ENCODE measurements at places on chromosomes 4 and X.
A peak's percentile ranks its signal among the peaks of the same experiment; 100 is the strongest.

DNA sequence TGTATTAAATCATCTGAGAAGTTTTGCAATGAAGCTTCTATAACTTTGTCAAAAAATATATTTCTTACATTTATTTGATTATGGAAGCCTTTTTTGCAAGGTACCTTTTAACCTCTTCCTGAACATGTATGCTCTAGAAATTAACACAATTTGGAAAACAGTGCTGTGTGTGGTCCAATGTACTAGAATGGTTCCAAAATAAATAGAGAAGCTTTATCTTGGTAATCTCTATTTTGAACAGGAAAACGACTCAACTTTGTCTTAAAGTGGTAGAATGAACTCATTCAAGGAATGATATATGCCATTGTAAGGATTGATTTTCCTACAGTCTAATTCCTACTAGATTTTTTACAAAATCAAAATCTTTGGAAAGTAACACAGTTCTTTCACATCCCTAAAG is 248.5 kb downstream of the UNC5C start:
- DNase-seq: no peak

- DNase-seq: peak; percentile 32
These were observed 22.7 kb downstream of the ADD1 start for GRCh38 chr4:2866160-2866861.

DNA sequence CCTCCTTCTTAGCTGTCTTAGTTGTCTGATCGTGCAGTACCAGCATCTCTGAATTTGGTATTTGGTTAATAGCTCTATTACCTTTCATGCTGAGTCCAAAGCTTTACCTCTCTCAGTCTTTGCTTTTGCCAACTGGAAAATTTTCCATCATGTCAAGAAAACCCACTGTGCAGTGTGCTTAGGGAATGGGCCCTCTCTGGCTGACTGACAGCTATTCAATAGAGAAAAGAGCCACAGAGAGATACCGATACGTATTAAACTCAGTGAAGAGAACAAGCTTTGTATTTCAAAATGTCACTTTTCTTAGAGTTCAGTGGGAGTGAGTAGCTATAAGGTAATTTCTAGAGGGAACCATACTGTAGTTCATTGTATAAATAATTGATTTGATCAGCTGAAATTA is 1507.1 kb downstream of the C4orf33 start:
- DNase-seq: no peak

DNA sequence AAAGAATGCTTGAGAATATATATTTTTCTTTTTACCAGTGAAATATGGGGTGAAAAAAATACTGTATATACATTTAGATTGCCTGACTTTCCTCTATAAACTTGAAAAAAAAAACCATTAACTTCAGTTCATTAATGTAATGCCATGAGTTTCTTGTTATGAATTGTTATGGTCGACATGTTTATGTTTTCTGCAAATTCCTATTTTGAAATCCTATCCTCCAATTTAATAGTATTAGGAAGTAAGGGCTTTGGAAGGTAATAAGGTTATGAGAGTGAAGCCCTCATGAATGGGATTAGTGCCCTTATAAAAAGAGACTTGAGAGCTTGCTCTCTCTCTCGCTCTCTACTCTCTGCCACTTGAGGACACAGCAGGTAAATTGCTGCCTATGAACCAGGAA is 211.4 kb downstream of the LDB2 start:
- no peak for DNase-seq

DNA sequence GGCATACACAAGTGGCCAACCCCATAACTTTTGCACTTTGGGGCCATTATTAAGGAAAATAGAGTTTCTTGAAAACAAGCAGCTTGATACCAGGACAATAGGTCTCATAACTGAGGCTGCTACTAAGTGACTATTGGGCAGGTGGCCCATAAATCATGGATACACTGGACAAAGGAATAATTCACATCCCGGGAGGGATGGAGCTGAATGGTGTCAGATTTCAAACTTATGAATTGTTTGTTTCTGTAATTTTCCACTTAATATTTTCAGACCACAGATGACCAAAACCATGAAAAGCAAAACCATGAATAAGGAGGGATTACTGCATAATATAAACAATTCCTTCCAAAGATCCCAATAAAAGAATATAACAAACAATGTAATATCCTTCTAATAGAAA is 114.4 kb downstream of the WDFY3 start:
- DNase-seq: no peak

GRCh38 chr4:151193414-151193813 is 83.5 kb upstream of the PRSS48 start:
- no peak for DNase-seq

DNA sequence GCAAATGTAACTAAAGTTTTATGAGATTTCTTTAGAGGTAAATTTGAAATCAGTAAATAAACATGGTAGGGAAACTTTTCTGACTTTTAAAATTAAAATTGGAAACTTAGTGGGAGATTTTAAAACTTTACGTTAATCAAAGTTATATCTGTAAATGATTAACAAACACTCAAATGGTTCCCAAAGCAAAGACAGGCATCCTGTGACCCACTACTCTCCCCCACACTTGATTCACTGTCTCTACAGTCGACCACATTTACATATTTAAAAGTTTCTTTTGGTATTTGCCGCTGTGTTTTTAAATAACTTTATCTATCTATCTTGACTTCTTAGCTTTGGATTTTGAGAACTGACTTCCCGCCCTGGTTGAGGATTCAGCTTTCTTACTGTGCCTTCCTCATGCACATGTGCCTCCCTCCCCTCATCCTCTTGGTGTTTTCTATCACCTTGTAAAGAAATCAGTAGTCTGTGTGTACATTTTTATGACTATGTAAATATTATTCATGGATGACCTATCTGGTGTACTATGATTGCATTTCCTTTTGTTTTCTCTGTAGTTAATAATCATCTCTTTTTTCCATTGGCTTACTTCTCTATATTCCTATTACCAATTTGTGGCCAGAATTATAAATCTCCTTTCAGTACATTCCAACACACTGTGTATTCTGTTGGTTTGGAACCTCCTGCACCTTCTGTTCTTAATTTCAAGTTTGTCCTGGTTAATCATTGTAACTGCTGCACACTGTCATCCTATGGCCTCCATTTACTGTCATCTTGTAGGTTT is 72.6 kb downstream of the WWC2 start:
- no peak for DNase-seq

DNA sequence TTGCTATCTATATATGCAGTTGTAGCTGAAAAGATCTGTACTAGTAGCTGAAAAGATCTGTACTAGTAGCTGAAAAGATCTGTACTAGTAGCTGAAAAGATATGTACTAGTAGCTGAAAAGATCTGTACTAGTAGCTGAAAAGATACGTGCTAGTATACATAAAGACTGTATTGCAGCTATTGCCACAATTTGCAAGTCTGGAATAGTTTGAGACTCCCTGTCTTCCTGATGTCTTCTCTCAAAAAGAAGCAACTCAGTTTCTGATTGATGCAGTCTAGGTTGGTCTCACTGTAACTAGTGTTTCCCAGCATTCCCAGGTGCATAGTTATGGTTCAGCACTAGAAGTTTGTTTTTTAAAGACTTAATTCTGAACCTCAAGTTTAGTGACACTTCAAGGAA is 15.0 kb downstream of the SLAIN2 start:
- no peak for DNase-seq

DNA sequence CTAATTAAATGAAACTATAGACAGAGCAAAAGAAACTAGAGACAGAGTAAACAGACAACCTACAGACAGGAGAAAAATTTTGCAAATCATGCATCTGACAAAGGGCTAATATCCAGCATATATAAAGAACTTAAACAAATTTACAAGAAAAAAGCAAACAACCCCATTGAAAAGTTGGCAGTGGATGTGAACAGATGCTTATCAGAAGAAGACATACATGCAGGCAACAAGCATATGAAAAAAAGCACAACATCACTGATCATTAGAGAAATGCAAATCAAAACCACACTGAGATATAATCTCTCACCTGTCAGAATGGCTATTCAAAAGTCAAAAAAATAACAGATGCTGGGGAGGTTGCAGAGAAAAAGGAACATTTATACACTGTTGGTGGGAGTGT is 14.8 kb downstream of the ZNF280C start:
- no peak for DNase-seq

DNA sequence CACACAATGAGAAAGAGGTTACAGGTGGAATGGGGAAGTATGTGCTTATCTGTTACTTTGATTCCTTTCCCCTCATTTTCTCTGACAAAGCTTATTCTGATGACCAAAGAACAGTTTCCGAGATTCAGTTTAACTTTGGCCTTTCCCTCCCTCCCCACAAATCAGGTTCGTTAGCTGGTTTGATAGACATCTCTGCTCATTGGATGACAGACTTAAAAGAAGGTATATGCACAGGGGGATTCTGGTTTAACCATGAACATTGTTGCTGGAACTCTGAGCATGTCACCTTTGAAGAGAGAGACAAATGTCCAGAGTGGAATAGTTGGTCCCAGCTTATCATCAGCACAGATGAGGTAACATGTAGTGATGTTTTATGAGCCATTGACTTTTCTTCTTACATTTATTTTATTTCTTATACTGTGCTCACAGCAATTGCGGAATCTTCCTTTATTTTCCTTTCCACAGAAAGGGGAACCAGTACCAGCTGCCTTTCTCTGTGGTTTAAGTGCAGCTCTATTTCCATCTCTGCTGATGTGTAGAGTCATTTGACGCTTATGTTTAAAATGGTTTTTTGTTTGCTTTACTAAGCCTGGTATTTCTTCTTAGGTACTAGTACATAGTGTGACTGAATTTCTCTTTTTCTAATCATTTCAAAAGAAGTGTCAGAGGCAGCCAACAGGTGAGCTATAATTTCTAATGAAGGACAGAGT is 125.0 kb downstream of the AKAP4 start:
- DNase-seq: no peak

DNA sequence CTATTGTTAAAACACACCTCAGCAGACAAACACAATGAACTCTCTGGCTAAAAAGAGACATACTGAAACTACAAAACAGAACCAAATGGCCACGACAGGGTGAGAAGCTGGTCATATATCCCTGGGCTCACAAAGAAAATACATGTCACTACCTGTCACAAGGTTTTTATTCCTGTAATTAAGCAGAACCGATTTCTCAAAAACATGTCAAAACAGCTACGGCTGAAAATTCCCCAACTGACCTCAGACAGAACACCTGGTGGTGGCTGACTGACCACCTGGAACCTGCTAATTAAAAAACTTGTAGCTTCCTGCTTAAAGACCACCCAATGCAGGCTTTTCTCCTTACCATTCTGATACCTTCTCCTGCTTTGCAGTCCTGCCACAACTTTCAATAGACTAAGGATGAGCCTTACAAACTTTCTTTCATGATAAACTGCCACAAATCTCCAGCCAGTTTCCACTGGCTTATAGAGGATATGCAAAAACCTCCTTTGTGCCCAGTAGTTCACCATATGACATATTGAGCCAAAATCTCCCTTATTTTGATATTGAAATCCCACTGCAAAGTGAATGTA is 571.9 kb downstream of the SPOCK3 start:
- DNase-seq: no peak

DNA sequence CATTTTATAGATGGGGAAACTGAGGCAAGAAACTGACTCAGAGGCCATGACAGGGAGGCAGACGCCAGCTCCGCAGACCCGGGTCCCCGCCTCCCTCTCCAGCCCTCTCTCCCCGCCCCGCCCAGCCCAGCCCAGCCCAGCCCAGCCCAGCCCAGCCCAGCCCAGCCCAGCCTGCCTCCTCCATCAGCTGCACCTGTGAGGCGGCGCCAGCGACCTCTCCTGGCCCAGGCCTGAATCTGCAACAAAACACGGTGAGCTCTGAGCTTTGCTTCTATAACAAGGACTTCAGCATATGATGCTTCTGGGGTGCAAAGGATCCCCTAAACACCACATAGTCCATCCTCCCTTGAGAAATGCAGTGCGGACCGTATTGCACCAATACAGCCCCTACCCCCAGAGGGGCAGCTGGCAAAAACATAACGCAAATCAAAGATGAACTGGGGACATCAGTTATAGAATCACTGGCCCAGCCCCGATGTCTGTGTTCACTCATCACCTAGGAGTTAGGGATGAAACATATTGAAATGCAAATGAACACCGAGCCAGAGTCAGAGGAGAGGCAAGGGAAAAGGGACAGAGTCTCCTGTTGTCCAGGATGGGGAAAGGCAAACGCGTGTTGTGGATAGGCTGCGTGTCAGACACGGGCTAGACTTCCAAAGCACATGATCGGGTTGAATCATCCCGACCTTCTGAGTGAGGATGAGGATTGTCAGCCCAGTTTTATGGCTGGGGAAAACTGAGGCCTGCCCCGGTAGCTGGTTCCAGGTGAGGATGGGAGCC is 216.1 kb upstream of the PSAPL1 start:
- no peak for DNase-seq

Measured in lung (tissue), 17 donors.